Large intestine (tissue), 12 donors: ENCODE measurements at places on chromosomes 11 and 22. TPM values are rescaled to one million over a fixed set of nuclear protein-coding genes. Genes with fewer than 3 reads are reported as not detected.

The SLC15A3 gene
- polyA plus RNA-seq = 19.8 TPM

The OAF gene
- 195 TPM for polyA plus RNA-seq

- no peak overlapping the region for H3K27ac ChIP-seq
- no peak for DNase-seq
- no peaks in the 10 kb centered on the region for H3K27me3 ChIP-seq
- no peaks in the 10 kb centered on the region for H3K4me1 ChIP-seq
These were observed 1003.2 kb downstream of the NTM start for GRCh38 chr11:132373405-132374143.

DNA sequence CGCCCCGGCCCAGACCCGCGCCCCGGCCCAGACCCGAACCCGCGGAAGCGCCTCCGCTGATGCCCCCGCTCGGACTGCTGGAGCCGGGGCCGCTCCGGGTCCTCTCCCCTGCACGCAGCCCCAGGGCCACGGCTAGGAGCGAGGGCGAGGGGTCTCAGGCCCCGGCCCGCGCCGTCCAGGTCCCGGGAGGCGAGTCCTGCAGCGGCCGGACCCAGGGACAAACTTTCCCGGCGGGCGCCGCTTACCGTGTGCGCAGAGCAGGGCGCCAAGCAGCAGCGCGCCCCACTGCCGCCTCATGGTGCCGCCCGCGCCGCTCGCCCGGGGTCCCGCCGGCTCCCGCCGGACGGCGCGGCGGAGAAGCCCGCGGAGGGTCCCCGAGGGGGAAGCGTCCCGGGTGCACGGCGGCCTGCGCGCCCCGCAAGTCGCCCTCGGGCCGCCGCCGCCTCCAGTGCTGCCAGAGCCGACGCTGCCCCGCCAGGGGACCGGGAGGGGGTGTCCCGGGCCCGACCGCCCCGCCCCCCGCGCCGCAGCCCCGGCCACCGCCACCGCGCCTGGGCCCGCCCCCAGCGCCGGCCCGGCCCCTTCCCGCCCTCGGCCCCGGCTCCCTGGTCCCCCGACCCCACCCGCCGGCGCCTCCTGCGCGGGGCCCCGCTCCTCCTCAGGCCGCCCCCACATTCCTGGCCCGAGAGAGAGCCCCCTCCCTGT is at the start of gene LRP4:
Gene LRP4 (minus strand): TSS at position 468 of the 705 bp plus-strand sequence. CDS start 171 bp downstream, at position 297.
- peak; percentile 58 for DNase-seq
- peaks cover 13% of the 10 kb centered on the region for H3K4me1 ChIP-seq

DNA sequence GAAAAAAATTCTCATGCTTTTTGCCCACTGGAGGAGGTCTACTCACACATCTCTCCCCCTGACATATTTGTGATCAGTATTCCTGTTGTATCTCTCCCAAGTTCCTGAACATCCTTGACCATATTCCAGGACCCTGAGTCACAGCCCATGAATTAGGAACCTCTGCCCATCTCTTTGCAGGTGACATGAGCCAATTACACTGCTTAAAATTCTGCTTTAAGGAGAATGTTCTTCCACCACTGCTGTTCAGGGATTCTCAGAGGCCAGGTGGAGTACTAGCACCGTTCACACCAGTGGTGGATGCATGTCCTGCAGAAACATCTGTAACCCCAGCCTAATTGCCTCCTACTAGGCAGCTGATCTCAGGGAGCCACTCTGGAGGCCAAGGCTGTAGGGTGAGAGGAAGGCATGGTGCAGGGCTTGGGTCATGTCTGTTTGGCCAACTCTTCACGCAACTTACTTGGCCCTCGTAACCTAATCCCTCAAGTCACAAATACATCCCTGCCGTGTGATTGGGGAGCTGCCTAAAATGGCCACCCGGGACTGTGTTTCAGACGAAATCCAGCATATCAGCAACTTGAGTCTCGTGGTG is 104.8 kb downstream of the GGTLC2 start:
- H3K4me1 ChIP-seq = no peaks in the 10 kb centered on the region
- no peaks in the 10 kb centered on the region for H3K36me3 ChIP-seq
- H3K4me3 ChIP-seq = no peak overlapping the region
- DNase-seq = no peak
- no peak overlapping the region for H3K27ac ChIP-seq

DNA sequence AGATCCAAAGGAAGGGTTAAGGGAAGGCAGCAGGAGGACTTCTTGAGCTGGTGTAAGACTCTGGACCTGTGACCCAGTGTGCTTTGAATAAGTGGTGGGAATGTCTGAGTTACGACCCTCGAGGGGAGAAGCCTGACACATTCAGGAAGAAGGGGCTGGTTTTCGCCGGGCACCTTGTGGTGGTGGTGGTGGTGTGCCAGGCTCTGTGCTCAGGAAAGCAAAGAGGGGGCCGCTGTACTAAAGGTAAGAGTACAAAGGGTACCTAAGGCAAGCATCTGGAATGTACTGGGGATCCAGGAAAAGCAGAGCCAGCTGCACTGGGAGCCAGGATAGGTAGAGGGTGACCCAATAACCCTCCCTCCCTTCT is 6.3 kb downstream of the KLHL35 start:
- peaks cover 19% of the 10 kb centered on the region for H3K4me1 ChIP-seq
- no peak for DNase-seq
- H3K27ac ChIP-seq = no peak overlapping the region
- H3K27me3 ChIP-seq = peaks cover 25% of the 10 kb centered on the region
- H3K36me3 ChIP-seq = peaks cover 5% of the 10 kb centered on the region
